ENCODE measurements at places on chromosomes 16 and 17. TPM values are rescaled to one million over a fixed set of nuclear protein-coding genes. Genes with fewer than 3 reads are reported as not detected.

Gene NAA60
- total RNA-seq, result 46.1 TPM

GRCh38 chr17:8739097-8739496 is 5.5 kb downstream of the CCDC42 start:
- DNase-seq, result no peak
- H3K36me3 ChIP-seq, result no peaks in the 10 kb centered on the region
- H3K27me3 ChIP-seq, result peaks cover 13% of the 10 kb centered on the region
- no peak overlapping the region for H3K4me3 ChIP-seq
- H3K4me1 ChIP-seq, result peaks cover 20% of the 10 kb centered on the region
- H3K27ac ChIP-seq, result no peak overlapping the region

- H3K4me1 ChIP-seq, result peaks cover 31% of the 10 kb centered on the region
Measured at GRCh38 chr16:31367853-31368252, 12.9 kb downstream of the ITGAX start.

Gene ENDOV
- 14.2 TPM for total RNA-seq

DNA sequence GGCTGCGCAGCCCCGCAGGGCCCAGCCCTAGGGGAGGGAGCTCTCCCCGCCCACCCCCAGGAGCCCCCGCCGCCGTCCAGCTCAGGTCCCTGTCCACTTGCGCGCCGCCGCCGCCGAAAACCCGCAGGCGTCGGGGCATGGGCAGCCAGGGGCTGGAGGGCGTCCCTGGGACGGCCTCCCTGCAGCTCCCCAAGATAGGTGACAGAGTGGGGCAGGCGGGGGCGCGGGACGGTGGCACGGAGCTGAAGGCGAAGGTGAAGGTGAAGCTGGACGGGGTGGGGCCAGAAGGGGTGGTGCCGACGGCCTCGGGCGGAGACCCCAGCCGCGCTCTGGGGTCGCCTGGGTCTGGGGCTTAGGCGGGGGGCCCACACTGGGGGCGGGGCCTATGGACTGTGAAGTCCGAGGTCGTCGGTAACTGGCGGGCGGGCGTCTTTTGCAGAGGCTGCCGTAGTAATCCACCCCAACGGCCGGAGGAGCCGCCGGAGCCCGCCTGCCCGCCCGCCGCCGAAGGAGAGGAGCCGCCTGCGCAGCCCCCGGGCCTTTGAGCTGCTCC is 27.2 kb downstream of the SREBF1 start:
- no peak for DNase-seq
- no peak overlapping the region for H3K27ac ChIP-seq
- peaks cover 33% of the 10 kb centered on the region for H3K36me3 ChIP-seq
- no peaks in the 10 kb centered on the region for H3K27me3 ChIP-seq
- H3K4me1 ChIP-seq, result peaks cover 19% of the 10 kb centered on the region

DNA sequence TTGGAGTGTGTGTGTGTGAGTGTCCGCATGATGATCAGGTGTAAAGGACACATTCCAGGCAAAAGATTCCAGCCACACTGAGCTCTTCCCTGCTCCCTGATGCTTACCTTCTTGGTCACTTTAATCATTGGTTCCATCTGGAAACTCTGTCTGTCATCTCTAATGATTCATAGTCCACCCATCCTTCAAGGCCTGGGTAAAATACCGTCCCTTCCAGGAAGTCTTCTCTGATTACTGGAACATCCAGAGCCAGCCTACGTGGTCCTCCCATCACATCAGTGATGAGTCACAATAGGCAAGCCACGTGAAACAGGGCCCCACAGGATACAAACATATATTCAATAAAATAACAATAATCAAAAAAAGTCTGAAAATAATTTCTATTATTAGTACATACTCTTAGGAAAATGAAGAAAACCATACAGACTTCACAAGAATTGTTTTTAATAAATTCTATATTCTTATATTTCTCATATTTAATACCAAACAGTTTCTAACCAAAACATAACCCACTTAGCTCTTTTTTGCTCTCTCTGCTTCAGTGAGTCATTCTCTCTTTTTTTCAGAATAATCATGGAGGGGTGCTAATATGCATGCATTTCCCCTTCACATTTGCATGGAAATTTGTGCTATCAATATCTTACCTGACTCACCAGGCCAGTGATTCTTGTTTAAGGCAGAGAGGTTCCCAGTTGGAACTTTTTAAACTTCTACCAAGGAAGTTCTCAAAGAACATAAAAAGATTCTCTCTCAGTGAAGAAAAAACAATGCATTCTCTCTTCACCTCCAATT is 263.2 kb downstream of the TOX3 start:
- no peak for DNase-seq
- no peaks in the 10 kb centered on the region for H3K4me1 ChIP-seq
- H3K36me3 ChIP-seq, result no peaks in the 10 kb centered on the region
- no peak overlapping the region for H3K4me3 ChIP-seq

DNA sequence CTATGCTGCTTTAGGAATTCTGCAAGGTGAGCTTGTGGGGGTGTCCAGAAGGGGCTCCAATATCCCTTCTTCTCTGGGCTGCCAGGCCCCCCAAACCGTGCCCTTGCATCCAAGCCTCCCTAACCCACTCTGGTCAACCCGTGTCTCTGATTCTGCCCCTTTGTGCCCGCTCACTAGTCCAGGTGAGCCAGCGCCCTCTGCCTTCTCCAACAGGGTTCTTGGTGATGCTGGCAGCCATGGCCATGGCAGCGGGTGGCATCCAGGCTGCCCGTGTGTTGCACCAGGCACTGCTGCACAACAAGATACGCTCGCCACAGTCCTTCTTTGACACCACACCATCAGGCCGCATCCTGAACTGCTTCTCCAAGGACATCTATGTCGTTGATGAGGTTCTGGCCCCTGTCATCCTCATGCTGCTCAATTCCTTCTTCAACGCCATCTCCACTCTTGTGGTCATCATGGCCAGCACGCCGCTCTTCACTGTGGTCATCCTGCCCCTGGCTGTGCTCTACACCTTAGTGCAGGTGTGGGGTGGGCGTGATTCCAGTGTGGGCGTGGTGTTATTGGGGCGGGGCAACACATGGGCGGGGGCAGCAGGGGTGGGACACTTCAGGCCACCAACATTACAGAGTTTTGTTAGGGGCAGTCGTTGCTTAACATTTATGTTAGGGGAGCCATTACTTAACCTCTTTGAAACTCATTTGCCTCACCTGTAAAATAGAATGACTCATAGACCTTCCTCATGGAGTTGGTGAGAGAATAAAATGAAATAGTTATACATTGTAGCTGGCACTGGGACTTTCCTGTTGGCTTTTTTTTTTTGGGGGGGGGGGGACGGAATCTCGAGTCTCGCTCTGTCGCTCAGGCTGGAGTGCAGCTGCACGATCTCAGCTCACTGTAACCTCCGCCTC is 31.4 kb downstream of the ANKRD40 start:
- no peak overlapping the region for H3K27ac ChIP-seq
- H3K27me3 ChIP-seq, result peaks cover 21% of the 10 kb centered on the region
- no peaks in the 10 kb centered on the region for H3K36me3 ChIP-seq
- H3K4me1 ChIP-seq, result peaks cover 4% of the 10 kb centered on the region
- DNase-seq, result no peak
- no peak overlapping the region for H3K4me3 ChIP-seq

GRCh38 chr17:77326076-77326591 is 185.4 kb downstream of the SEC14L1 start:
- no peak overlapping the region for H3K27ac ChIP-seq
- H3K4me1 ChIP-seq, result peaks cover 48% of the 10 kb centered on the region
- no peaks in the 10 kb centered on the region for H3K36me3 ChIP-seq

Gene MAPT
- total RNA-seq, result 0.70 TPM

Gene TBC1D3H
- total RNA-seq, result not detected

- H3K27me3 ChIP-seq, result no peaks in the 10 kb centered on the region
- DNase-seq, result no peak
- peaks cover 65% of the 10 kb centered on the region for H3K4me1 ChIP-seq
- peaks cover 64% of the 10 kb centered on the region for H3K36me3 ChIP-seq
- peak overlapping the region; percentile 19 for H3K27ac ChIP-seq
Measured at GRCh38 chr16:21625026-21625425, 25.6 kb downstream of the METTL9 start.

GRCh38 chr16:83433201-83433600 is 374.6 kb upstream of the HSBP1 start:
- no peak overlapping the region for H3K27ac ChIP-seq
- no peak overlapping the region for H3K4me3 ChIP-seq
- H3K36me3 ChIP-seq, result no peaks in the 10 kb centered on the region
- no peak for DNase-seq
- H3K27me3 ChIP-seq, result no peaks in the 10 kb centered on the region

Gene NPIPB13
- total RNA-seq, result 5.1 TPM

Gene CDRT15L2
- not detected for total RNA-seq

DNA sequence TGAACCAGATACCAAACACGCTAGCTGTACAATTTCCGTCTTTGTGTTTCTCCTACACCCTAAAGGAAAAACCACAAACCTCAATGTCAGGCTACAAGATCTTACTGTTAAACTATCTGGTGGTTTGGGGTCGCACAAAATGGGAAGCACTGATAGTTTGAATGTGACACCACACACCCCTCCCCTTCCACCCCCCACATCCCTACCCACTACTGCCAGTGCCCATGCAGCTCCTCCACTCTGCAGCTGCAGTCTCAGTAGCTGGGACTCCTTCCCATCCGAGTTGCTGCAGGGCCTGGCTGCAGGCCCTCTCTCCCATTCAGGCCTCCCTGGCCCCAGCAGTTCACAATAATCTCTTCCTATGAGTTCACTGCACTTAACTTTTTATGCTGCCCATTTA is 18.4 kb downstream of the TRAP1 start:
- H3K27ac ChIP-seq, result no peak overlapping the region
- DNase-seq, result no peak
- peaks cover 5% of the 10 kb centered on the region for H3K36me3 ChIP-seq
- no peak overlapping the region for H3K4me3 ChIP-seq
- no peaks in the 10 kb centered on the region for H3K27me3 ChIP-seq
- peaks cover 7% of the 10 kb centered on the region for H3K4me1 ChIP-seq

DNA sequence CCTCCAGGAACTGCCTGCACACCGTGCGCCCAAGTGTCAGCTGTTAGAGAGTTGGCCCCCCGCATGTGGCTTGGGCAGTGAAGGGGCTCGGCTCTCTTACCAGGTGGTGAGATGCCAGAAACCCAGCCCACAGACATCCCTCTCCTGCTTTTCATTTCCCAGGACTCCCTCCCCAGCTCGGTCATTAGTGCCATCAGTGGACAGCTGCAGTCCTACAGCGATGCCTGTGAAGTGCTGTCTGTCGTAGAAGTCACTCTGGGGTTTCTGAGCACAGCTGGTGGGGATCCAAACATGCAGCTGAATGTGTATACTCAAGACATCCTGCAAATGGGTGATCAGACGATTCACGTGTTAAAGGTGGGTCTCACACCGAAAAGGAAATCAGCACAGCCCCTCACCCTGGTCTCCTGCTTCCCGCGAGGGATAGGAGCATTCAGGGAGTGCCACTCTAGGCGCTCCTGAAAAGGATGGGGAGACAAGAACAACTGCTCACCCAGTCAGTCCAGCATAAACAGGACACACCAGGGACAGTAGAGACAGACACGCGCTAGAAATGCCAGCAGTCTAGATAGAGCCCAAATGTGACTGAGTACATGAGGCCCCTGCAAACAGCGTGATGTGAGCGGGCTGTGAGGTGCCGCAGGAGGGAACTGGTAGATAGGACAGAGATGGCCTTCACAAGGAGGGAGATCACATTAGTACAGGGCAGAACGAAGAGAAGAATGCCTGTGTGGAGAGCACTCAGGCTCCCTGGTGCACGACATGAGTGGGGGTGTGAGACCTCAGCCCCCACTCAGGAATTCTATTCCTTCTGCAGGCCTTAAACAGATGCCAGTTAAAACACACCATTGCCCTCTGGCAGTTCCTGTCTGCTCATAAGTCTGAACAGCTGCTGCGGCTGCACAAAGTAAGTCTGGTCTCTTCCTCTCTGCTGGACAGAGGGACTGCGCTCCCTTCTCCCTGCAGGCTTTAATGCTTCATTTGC is 25.7 kb upstream of the ENDOV start:
- H3K4me1 ChIP-seq, result peaks cover 10% of the 10 kb centered on the region
- H3K27me3 ChIP-seq, result no peaks in the 10 kb centered on the region
- peak overlapping the region; percentile 48 for H3K27ac ChIP-seq
- H3K4me3 ChIP-seq, result no peak overlapping the region
- DNase-seq, result no peak
- H3K36me3 ChIP-seq, result peaks cover 92% of the 10 kb centered on the region

Gene UTS2R
- total RNA-seq, result not detected

Gene C17orf67
- 4.1 TPM for total RNA-seq

GRCh38 chr17:77833769-77834168 is 124.7 kb upstream of the TNRC6C start:
- peaks cover 4% of the 10 kb centered on the region for H3K36me3 ChIP-seq
- no peak for DNase-seq
- H3K27me3 ChIP-seq, result peaks cover 11% of the 10 kb centered on the region
- peaks cover 32% of the 10 kb centered on the region for H3K4me1 ChIP-seq

DNA sequence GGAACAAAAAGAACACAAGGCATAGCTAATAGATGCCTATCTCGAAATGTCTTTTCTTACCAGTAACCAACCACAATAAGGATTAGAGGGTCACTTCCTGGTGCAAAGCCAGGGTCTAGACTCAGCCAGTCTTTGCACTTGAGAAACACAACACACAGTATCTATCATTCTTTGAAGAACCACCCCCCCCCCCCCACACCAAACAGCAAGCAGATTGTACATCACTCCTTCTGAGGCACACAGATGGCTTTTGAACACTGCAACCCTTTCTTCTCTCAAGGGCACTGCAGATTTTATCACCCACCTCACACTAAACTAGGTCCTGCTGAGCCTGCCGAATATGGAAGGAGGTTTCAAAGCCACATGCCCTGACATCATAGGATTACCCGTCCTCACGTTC is 145.6 kb downstream of the AATF start:
- H3K27ac ChIP-seq, result no peak overlapping the region
- H3K27me3 ChIP-seq, result no peaks in the 10 kb centered on the region
- peaks cover 43% of the 10 kb centered on the region for H3K4me1 ChIP-seq
- no peak overlapping the region for H3K4me3 ChIP-seq
- H3K36me3 ChIP-seq, result peaks cover 45% of the 10 kb centered on the region

DNA sequence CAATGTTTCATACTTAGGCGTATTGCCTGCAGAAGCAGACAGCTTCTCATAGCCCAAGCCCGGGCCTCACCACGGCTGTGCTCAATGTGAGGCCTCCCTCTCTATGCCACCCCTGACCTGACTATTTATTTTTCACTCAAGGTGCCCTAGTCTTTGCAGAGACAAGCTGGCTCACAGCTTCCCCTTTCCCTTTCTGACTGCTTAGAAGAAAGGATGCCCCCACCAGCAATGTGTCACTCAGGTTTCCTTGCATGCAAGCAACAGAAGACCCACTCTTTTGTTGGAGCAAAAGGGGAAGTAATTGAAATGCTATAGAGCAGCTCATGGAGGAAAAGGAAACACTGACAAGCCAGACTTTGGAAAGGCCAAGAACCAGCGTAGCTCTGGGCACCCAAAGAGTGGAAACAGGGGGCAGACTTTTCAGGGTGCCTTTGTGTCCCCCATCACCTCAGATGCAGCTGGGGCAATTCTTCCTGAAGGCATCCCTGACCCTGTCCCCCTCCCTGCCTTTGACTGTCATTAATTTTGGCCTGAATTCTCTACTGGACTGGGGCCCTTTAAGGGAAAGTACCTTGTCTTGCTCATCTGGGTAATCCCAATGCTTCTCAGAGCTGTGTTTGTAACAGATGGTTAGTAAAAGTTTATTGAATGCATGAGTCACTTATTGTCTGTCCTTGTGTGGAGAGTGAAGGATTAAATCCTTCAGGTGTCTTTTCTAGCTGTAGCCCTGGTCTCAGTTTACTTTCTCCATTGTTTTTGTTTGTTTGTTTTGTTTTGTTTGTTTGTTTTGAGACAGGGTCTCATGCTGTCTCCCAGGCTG is 17.8 kb downstream of the RGS9 start:
- peak overlapping the region; percentile 51 for H3K27ac ChIP-seq
- H3K36me3 ChIP-seq, result peaks cover 40% of the 10 kb centered on the region
- no peak for DNase-seq
- H3K4me3 ChIP-seq, result no peak overlapping the region
- peaks cover 22% of the 10 kb centered on the region for H3K4me1 ChIP-seq

Gene C17orf50
- total RNA-seq, result not detected
